ENCODE measurements at places on chromosomes 16 and 17. TPM values are rescaled to one million over a fixed set of nuclear protein-coding genes. Genes with fewer than 3 reads are reported as not detected.

DNA sequence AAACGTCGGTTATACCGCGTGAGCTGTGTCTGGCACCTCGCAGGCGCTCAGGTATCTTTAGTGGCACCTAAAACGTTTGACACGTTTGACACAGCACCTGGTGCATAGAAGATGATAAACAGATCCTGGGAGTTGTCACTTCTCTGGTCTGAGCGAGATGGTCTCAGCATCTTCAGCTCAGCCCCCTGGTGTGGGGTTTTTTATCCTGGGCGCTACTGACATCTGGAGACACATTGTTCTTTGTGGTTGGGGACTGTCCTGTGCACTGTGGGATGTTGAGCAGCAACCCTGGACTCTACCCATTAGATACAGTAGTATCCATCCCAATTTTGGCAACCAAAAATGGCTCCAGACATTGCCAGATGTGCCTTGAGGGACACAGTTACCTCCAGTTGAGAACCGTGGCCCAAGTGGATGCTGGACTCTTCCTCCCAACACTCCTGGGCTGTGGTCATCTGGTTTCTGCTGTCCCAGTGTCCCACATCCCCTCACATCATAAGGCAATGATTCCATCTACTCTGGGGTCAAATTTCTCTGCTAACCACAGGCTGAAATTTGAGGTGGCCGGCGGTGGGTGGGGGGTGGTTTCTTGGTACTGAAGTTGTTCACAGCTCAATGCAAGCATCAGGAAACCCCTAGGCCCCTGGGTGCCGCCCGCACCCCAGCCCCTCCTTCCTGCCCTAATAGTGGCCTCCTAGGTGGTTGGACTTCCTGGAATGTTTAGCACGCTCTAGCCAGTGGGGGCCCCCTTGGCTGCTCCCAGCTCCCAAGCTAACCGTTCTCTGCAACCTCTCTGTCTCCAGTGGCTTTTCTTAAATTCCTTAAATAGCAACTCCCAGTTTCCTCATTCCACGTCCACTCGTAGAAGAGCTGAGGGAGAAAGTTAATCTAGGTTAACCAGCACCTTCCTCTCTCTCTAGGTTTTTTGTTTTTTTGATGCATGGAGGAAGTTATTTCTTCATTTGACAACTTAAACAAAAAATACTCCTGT, 124.8 kb downstream of the ABCC1 start:
- peak overlapping the region; percentile 16 for H3K27ac ChIP-seq
- no peak for DNase-seq
- no peaks in the 10 kb centered on the region for H3K4me1 ChIP-seq
- H3K4me3 ChIP-seq, result no peak overlapping the region
- peaks cover 20% of the 10 kb centered on the region for H3K36me3 ChIP-seq
- no peaks in the 10 kb centered on the region for H3K27me3 ChIP-seq

- H3K36me3 ChIP-seq, result no peaks in the 10 kb centered on the region
- H3K4me1 ChIP-seq, result no peaks in the 10 kb centered on the region
- H3K4me3 ChIP-seq, result no peak overlapping the region
- no peak for DNase-seq
- no peaks in the 10 kb centered on the region for H3K27me3 ChIP-seq
- no peak overlapping the region for H3K27ac ChIP-seq
These were observed 149.5 kb upstream of the COX10 start for GRCh38 chr17:13919818-13920217.

DNA sequence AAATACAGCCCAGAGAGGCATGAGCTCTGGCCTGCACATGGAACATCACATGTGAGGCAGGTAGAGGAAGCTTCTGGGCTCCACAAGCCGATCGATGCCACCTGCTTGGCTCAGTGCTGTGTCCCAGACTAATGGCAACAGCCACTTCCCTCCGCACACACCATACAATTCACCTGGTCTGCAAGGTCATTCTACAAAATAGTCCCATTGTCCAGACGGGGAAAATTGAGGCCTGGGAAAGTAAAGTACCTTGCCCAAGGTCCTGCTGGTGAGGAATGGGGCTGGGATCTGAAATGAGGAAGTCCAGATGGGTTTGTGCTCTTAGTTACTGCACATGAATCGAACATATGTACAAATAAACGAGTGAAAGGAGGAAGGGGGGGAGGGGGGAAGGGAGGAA, 88.0 kb downstream of the LITAF start:
- H3K4me1 ChIP-seq, result no peaks in the 10 kb centered on the region
- no peaks in the 10 kb centered on the region for H3K36me3 ChIP-seq
- no peak for DNase-seq
- H3K27me3 ChIP-seq, result no peaks in the 10 kb centered on the region

- peak overlapping the region; percentile 46 for H3K27ac ChIP-seq
- DNase-seq, result peak; percentile 13
- H3K36me3 ChIP-seq, result no peaks in the 10 kb centered on the region
- H3K4me3 ChIP-seq, result no peak overlapping the region
- H3K27me3 ChIP-seq, result no peaks in the 10 kb centered on the region
These were observed 54.1 kb downstream of the VAC14 start for GRCh38 chr16:70746708-70747424.

DNA sequence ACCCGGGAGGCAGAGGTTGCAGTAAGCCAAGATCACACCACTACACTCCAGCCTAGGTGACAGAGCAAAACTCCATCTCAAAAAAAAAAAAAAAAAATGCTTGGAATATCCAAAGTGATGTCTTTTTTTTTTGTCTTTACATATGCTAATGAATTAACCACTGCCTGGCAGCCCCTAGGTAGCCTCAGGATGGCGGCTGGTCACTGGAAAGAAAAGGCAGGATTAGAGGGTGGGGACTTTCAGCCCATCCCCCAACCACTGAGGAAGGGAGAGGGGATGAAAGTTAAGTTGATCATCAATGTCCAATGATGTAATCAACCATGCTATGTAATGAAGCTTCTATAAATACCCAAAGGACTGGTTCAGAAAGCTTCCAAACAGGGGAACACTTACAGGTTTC, 26.8 kb downstream of the RNF157 start:
- H3K27ac ChIP-seq, result no peak overlapping the region
- H3K4me3 ChIP-seq, result no peak overlapping the region
- peaks cover 9% of the 10 kb centered on the region for H3K4me1 ChIP-seq
- no peaks in the 10 kb centered on the region for H3K27me3 ChIP-seq
- no peak for DNase-seq

GRCh38 chr16:85452364-85453193, 160.5 kb upstream of the GSE1 start:
- H3K4me3 ChIP-seq, result no peak overlapping the region
- DNase-seq, result no peak
- H3K36me3 ChIP-seq, result no peaks in the 10 kb centered on the region
- no peak overlapping the region for H3K27ac ChIP-seq

DNA sequence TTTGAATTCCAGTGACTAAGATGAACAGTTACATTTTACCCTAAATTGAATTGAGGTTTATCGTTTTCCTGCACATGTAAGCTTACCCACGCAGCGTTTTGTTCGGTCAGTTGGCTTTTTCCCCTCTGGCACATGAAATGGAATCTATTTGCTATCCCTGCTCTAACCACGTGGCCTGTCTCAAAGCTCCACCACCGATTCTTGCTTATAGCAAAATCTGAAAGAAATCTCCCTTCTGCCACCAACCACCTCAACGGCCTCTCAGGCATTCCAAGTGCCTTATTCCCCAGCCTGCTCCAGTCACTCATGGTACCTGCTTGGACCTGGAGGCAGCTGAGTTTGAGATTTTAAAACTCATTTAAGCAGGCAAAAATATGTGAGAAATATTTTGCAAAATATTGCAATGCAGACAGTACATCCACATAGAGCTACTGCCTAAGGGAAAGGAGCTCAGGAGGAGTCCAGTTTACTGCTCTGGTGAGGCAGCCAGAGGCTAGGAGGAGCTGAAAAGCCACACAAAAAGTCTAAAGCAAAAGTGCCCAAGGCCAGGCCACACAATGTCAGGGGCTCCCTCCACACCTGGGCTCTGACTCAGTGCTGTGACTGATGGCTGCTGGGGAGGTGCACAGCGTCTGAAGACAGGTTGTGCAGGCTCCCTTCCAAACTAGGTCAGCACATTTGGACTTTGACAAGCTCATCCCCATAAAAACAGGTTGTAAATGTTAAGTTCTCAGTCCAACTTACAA, 26.4 kb downstream of the ARHGAP17 start:
- no peaks in the 10 kb centered on the region for H3K27me3 ChIP-seq
- peaks cover 9% of the 10 kb centered on the region for H3K4me1 ChIP-seq
- no peaks in the 10 kb centered on the region for H3K36me3 ChIP-seq
- H3K27ac ChIP-seq, result no peak overlapping the region
- DNase-seq, result no peak

GRCh38 chr17:35752945-35753764, at the start of gene GAS2L2:
GAS2L2 (minus strand) TSS chr17:35753239; CDS start chr17:35752850, 389 bp downstream.
- no peak within 1 kb of the TSS for H3K4me3 ChIP-seq
- no peak for DNase-seq
- no peaks in the 10 kb centered on the region for H3K4me1 ChIP-seq
- H3K27me3 ChIP-seq, result peaks cover 29% of the 10 kb centered on the region
- no peak within 1 kb of the TSS for H3K27ac ChIP-seq

DNA sequence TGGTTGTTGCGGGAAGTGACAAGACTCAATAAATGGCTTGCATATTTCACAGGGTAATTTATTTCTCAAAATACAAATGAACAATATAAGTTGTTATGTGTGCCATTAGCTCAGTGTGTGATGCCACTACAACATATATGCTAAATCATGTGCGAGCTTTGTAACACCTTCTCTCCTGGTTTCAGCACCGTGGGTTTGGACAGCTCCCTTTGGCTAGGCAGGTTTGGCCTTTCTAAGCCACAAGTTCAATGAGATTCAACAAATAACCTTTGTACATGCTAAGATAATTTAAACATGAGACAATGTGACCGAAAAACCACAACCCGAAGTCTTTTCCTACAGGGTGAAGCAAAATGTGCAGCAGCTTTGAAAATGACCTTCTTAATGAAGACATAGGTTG, 563.9 kb downstream of the TMEM114 start:
- no peaks in the 10 kb centered on the region for H3K36me3 ChIP-seq
- no peaks in the 10 kb centered on the region for H3K4me1 ChIP-seq
- no peaks in the 10 kb centered on the region for H3K27me3 ChIP-seq
- no peak for DNase-seq

GRCh38 chr17:71850812-71851211, 270.0 kb upstream of the SOX9 start:
- H3K4me1 ChIP-seq, result no peaks in the 10 kb centered on the region
- H3K27me3 ChIP-seq, result no peaks in the 10 kb centered on the region
- H3K4me3 ChIP-seq, result no peak overlapping the region

DNA sequence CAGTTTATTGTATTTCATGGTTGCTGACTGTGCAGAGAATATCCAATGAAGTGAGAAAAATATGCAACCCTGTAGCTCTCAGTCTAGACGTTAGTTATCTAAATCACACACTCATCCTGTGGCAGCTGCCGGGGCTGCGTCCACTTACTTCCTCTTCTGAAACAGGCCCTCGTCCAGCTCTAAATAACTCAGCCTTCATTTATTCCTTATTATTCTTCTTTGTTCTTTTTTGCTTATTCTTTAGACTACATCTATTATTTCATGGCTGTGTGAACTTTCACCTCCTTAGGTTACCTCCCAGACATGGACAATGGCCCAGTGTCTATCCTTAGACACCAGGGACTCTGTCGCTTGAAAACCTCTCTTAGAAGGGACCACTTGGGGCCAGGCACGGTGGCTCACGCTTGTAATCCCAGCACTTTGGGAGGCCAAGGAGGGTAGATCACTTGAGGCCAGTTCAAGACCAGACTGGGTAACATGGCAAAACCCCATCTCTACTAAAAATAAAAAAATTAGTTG, 3.4 kb upstream of the THUMPD1 start:
- H3K27ac ChIP-seq, result peak overlapping the region; percentile 45
- peaks cover 13% of the 10 kb centered on the region for H3K4me1 ChIP-seq
- H3K4me3 ChIP-seq, result no peak overlapping the region
- DNase-seq, result no peak

DNA sequence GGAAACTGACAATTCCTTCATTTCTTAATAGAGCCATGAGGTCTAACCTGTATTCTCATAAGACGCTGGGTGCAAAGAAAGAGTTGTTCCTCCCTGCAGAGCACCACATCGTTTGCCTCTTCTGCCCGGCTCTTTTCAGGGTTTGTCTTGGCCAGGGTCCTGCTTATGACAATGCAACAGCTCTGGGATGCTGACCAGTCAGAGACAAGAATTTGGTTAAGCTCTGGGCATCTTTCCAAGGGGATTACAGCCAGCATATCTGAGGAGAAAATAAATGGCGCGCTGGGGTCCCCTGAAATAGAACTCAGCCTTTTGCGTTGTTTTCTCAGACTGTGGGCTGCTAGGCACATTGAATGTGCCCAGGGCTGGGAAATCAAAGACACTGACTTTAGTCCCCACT, 128.6 kb downstream of the SHISA6 start:
- H3K27ac ChIP-seq, result no peak overlapping the region
- H3K4me3 ChIP-seq, result no peak overlapping the region
- H3K36me3 ChIP-seq, result no peaks in the 10 kb centered on the region

DNA sequence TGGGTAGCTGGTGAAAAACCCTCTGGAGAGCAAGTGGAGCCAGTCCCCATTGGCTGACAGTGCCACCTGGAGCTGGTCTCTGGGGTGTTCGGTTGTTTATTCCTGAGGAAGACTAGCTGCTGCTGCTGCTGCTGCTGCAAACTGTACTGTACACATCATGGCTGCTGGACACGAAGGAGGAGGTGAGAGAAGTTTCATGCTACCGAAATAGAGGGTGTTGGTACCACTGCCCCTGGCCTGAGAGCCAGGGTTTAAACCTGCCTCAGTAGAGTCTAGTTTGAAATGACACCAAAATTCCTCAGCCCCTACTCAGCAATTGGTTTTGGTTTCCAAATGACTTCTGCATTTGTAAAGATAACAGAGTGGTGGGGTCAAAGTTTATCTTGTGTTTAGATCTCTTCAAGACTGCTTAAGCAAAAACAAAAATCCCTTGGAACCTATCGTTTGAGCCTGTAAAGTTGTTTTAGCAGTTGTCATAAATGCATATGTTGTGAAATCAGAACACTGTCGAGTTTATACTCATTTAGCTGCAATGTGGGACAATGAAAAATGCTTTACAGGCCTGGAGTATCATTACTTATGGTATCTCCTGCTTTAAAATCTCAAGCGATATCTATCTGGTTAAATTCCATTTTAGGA, 40.8 kb downstream of the CYB5B start:
- peaks cover 17% of the 10 kb centered on the region for H3K4me1 ChIP-seq
- no peak overlapping the region for H3K4me3 ChIP-seq
- no peak for DNase-seq
- no peaks in the 10 kb centered on the region for H3K27me3 ChIP-seq
- H3K27ac ChIP-seq, result no peak overlapping the region

GRCh38 chr17:7880076-7880868, 8.3 kb upstream of the CHD3 start:
- H3K4me3 ChIP-seq, result no peak overlapping the region
- no peak overlapping the region for H3K27ac ChIP-seq
- no peak for DNase-seq

DNA sequence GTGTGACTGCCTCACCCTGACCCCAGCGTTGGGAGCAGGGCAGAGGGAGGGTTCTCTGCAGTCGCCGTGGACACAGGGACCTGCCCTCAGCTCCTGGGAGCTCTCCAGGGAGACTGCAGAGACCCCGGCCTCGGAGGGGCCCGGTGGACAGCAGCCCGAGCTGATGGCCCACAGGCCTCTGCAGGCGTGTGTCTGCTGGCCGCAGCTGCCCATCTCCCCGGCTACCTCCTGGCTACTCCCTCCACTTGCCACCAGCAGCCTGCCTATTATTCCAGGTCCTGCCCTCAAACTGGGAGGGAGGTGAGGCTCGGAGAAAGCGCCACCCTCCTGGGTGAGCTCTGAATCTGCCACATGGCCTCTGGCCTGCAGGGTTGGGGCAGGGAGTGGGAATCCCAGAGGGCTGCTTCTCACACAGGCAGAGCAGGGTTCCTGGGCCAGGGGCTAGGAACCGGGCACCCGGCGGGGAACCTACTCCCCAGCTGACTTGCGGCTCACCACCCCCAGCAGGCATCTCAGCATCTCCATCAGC, 7.2 kb downstream of the SLC16A5 start:
- no peaks in the 10 kb centered on the region for H3K4me1 ChIP-seq
- DNase-seq, result no peak
- H3K4me3 ChIP-seq, result no peak overlapping the region

The KRT24 gene
- not detected for total RNA-seq

The KRTAP4-6 gene
- total RNA-seq, result not detected

The SPEM1 gene
- total RNA-seq, result not detected

The YPEL2 gene
- total RNA-seq, result 6.7 TPM

Data from CD8-positive, alpha-beta memory T cell (primary cell).